ENCODE measurements at places on chromosomes 4 and X. TPM values are rescaled to one million over a fixed set of nuclear protein-coding genes. Genes with fewer than 3 reads are reported as not detected.
A peak's percentile ranks its signal among the peaks of the same experiment; 100 is the strongest.

GRCh38 chr4:103354006-103354405 lies 155.9 kb upstream of the CENPE start:
- H3K27me3 ChIP-seq, result no peaks in the 10 kb centered on the region
- no peak overlapping the region for H3K4me3 ChIP-seq
- H3K27ac ChIP-seq, result no peak overlapping the region

- no peak overlapping the region for H3K4me3 ChIP-seq
- H3K27me3 ChIP-seq, result no peaks in the 10 kb centered on the region
- no peak for DNase-seq
- H3K27ac ChIP-seq, result no peak overlapping the region
- no peaks in the 10 kb centered on the region for H3K36me3 ChIP-seq
- H3K4me1 ChIP-seq, result no peaks in the 10 kb centered on the region
These were observed 187.4 kb upstream of the TEX13C start for GRCh38 chrX:125132274-125132673.

DNA sequence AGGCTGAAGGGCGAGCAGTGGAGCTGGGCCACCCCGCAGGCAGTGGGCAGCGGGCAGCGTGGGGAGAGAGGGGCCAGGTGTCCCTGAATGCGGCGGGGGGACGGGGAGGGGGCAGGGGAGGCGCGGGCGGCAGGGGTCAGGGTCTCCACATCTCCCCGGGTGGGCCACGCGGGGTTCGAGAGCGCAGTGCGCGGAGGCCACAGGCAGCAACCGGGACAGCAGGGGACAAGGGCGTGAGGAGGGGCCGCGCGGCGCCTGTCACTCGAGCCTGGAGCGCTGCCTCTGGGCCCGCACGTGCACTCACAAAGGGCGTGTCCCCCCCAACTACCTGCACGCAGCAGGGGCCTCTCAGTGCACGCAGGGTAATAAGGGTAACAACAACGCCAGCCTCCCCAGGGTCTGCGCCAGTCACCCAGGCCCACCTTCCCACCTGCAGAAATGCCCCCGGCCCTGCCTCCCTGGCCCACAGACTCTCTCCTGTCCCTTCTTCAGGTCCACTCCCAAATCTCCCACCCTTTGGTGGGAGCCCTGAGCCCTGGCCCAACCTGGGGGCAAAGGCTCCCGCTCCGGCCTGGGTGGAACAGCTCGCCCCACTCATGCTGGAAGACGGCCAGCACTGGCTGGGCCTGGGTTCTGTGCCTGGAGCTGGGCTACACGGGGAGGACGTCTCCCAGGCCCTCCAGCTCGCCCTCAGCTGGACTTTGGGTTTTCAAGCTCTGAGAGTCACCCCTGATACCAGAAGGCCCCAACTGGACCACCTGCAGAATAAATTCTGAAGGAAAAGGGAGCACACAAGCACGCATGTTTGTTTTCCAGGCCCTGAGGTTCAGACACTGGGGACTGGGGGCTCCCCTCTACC lies 53.2 kb downstream of the ZFYVE28 start:
- no peaks in the 10 kb centered on the region for H3K4me1 ChIP-seq
- H3K4me3 ChIP-seq, result peak overlapping the region; percentile 44
- no peak for DNase-seq
- no peaks in the 10 kb centered on the region for H3K27me3 ChIP-seq
- no peaks in the 10 kb centered on the region for H3K36me3 ChIP-seq

- no peaks in the 10 kb centered on the region for H3K36me3 ChIP-seq
- H3K4me3 ChIP-seq, result no peak overlapping the region
- DNase-seq, result no peak
- H3K27ac ChIP-seq, result no peak overlapping the region
These were observed 173.7 kb downstream of the PABPC4L start for GRCh38 chr4:134027931-134028330.

GRCh38 chr4:6881908-6882307 lies 27.7 kb upstream of the TBC1D14 start:
- no peaks in the 10 kb centered on the region for H3K27me3 ChIP-seq
- H3K4me3 ChIP-seq, result no peak overlapping the region
- peaks cover 60% of the 10 kb centered on the region for H3K36me3 ChIP-seq

- H3K36me3 ChIP-seq, result peaks cover 15% of the 10 kb centered on the region
- peak; percentile 93 for DNase-seq
- H3K27me3 ChIP-seq, result no peaks in the 10 kb centered on the region
- H3K4me1 ChIP-seq, result peaks cover 38% of the 10 kb centered on the region
- H3K4me3 ChIP-seq, result no peak overlapping the region
These were observed 15.3 kb downstream of the NOP14 start for GRCh38 chr4:2947926-2948325.

DNA sequence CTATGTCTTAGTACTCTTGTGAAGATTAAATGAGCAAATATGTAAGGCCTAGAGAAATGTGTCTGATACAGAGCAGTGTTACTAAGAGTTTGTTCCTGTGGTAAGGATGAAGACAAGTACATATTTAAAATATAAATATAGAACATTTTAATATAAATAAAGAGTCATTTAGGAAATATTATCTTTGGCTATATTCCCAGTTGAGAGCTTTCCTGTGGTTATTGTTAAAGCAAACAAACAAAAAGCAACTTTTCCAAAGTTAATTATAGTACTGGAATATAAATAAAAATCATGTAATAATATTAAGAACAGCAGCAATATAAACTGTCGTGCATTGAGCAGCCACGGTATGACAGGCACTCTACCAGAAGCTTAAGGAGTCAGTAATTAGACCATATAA lies 472.5 kb downstream of the INPP4B start:
- H3K27me3 ChIP-seq, result no peaks in the 10 kb centered on the region
- no peaks in the 10 kb centered on the region for H3K36me3 ChIP-seq
- H3K27ac ChIP-seq, result no peak overlapping the region
- no peak for DNase-seq

DNA sequence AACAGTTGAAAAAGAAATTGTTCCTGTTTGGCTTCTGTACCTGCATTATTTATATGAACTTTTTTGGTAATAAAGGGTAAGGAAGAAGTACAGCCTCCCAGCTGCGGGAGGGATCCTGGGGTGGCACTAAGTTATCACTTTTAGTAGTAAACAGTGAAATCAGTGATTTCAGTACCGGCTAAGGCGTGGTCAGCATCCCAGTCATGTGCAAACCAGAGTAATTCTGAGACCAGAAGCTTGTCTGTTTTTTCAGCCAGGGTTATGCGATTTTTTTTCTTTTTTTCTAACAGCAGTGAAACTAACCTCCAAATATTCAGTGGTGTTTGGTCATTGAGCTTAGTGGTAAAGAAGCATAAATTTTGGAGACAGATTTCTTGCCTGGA lies 3.3 kb downstream of the EGF start:
- no peak for DNase-seq
- no peaks in the 10 kb centered on the region for H3K4me1 ChIP-seq
- H3K27ac ChIP-seq, result no peak overlapping the region
- no peaks in the 10 kb centered on the region for H3K36me3 ChIP-seq

- H3K27ac ChIP-seq, result no peak overlapping the region
- no peaks in the 10 kb centered on the region for H3K27me3 ChIP-seq
- no peak overlapping the region for H3K4me3 ChIP-seq
- no peak for DNase-seq
- no peaks in the 10 kb centered on the region for H3K4me1 ChIP-seq
These were observed 7.7 kb upstream of the PGAM4 start for GRCh38 chrX:77977095-77977494.

GRCh38 chr4:154560419-154560801 lies 2.4 kb upstream of the FGB start:
- peak overlapping the region; percentile 45 for H3K27ac ChIP-seq
- no peaks in the 10 kb centered on the region for H3K4me1 ChIP-seq
- H3K4me3 ChIP-seq, result no peak overlapping the region
- H3K36me3 ChIP-seq, result peaks cover 9% of the 10 kb centered on the region
- H3K27me3 ChIP-seq, result no peaks in the 10 kb centered on the region
- DNase-seq, result no peak

DNA sequence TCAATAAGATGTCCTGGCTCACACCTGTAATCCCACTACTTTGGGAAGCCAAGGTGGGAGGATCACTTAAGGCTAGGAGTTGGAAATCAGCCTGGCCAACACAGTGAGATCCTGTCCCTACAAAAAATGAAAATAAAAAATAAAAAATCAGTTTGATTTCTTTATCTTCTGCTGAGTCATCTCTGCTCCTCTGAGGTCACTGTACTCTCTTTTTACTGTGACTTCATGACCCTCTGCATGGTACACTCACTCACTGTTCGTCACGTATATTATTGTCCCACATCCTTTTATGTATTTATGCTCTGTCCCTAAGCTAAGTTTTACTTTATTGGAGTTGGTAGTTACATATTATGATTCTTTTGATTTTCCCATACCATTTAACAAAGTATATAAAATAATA lies 333.3 kb downstream of the PCDH7 start:
- H3K4me1 ChIP-seq, result no peaks in the 10 kb centered on the region
- no peak overlapping the region for H3K27ac ChIP-seq
- H3K27me3 ChIP-seq, result no peaks in the 10 kb centered on the region
- H3K36me3 ChIP-seq, result no peaks in the 10 kb centered on the region
- no peak for DNase-seq

DNA sequence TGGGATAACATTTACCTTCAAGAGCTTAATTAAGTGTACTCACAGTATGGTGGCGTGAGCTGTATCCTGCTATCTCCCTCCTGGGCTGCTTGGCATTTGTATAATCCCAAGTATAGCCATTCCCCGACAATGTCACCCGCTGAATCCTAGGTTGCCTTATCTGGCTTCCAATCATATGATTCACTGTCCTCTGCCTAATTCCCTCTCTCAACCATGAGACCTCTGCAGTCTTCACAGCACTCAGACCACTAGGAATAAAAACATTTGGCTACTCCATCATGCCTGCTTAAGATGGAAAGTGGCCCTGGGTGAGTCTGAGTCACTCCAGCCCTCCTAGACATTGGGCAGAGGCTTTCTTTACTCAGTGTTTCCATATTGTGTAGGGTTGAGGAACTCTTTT lies 28.9 kb upstream of the WDFY3 start:
- no peaks in the 10 kb centered on the region for H3K4me1 ChIP-seq
- H3K27me3 ChIP-seq, result no peaks in the 10 kb centered on the region
- DNase-seq, result no peak
- H3K36me3 ChIP-seq, result no peaks in the 10 kb centered on the region
- H3K27ac ChIP-seq, result no peak overlapping the region

DNA sequence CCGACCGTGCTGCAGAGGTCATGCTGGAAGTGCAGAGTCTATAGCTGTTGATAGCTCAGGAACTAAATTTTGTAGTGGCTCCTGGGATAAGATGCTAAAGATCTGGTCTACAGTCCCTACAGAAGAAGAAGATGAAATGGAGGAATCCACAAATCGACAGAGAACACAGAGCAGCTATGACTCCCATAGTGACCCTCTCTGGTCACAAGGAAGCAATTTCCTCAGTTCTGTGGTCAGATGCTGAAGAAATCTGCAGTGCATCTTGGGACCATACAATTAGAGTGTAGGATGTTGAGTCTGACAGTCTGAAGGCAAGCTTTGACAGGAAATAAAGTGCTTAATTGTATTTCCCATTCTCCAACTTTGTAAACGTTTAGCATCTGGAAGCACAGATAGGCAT lies 8.8 kb downstream of the MANBA start:
- no peaks in the 10 kb centered on the region for H3K27me3 ChIP-seq
- no peak overlapping the region for H3K27ac ChIP-seq
- no peak overlapping the region for H3K4me3 ChIP-seq

Gene GPR50
- total RNA-seq, result not detected

Gene DNAAF6
- not detected for total RNA-seq

Gene NEXMIF
- 0.02 TPM for total RNA-seq

Gene USP11
- total RNA-seq, result 7.1 TPM

Gene PAGE1
- not detected for total RNA-seq

Gene ZMAT1
- total RNA-seq, result 4.1 TPM

Gene PAGE4
- not detected for total RNA-seq

Gene MAGEB17
- total RNA-seq, result not detected

Data from right lobe of liver (tissue), 6 donors.